ENCODE measurements at places on chromosomes 12 and 14. TPM values are rescaled to one million over a fixed set of nuclear protein-coding genes. Genes with fewer than 3 reads are reported as not detected.

The RNASE3 gene
- not detected for total RNA-seq

The RAP1B gene
- 175 TPM for total RNA-seq

The ZC2HC1C gene
- total RNA-seq = 0.90 TPM

The TCL1A gene
- total RNA-seq = not detected

The FOXM1 gene
- 0.79 TPM for total RNA-seq

The STAB2 gene
- total RNA-seq = not detected

The KRT75 gene
- 7.3 TPM for total RNA-seq

The ADAMTS20 gene
- total RNA-seq = not detected

The SYNE2 gene
- 51.2 TPM for total RNA-seq

The MVK gene
- 16.1 TPM for total RNA-seq

The RNASE4 gene
- total RNA-seq = 4.7 TPM

The TSHR gene
- not detected for total RNA-seq

The TMEM119 gene
- not detected for total RNA-seq

The RPGRIP1 gene
- total RNA-seq = not detected

The NDRG2 gene
- total RNA-seq = 9.2 TPM

The SLC5A8 gene
- total RNA-seq = not detected

The KRT79 gene
- total RNA-seq = 0.26 TPM

The ASPG gene
- total RNA-seq = 6.9 TPM

The KIF21A gene
- 37.4 TPM for total RNA-seq

The LRP6 gene
- total RNA-seq = 23.0 TPM

Measured in bronchial epithelial cell (primary cell).